ENCODE measurements at places on chromosomes 1 and 21.

DNA sequence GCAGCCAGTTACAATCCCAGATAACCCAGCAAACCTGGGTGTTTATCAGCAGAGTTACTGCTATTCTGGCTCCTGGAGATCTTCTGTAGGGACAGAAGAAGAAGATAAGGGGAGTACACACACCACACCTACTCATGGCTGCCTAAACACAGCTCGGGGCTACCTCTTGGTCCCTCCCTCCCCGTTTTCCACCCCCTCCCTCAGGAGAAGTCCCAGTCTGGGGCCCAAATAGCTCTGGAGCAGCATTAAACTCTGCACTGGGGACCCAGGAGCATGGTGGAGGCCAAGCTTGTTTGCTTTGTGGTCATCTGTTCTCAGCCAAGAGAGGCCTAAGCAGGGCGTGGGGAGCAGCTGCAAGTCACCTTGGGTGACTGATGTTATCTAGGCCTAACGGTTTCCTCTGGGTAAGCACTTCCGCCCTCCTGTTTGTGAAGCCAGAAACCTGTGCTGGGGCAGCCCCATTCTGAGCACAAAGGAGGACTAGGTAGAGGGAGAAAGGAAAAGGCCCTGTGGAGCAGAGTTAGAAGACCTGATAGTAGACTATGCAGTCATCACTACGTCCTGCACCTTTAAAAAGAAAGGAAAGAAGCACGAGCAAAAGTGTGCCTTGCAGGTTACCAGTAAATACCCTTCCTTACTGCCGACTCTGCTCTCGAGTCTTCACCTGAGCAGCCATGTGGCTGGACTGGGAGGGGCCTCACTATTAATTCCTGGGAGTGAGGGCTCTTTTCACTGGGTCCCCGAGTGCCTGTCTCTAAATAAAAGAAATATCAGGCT is 2.0 kb upstream of the RCSD1 start:
- DNase-seq = no peak

- no peak for DNase-seq
Observed at GRCh38 chr1:44717653-44718052, 13.3 kb downstream of the RNU5D-1 start.

DNA sequence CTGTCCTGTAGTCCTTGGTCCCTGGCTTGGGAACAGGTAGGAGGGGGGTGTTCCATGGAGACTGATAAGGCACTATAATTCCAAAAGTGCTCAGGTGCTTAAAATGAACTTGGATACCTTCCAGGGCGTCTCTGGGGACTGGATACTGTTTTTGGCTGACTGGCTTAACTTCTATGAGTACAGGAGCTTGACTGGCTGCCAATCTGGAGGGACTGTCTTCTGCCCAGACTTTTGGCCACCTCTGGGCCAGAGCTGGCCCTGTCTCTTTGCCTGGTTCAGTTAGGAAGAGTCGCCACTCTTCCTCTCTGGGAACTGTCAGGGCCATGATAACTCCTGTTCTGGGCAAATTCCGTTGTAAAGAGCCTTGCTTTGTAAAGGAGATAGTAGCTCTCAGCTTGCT is 407.0 kb downstream of the TGFB2 start:
- DNase-seq = no peak

DNA sequence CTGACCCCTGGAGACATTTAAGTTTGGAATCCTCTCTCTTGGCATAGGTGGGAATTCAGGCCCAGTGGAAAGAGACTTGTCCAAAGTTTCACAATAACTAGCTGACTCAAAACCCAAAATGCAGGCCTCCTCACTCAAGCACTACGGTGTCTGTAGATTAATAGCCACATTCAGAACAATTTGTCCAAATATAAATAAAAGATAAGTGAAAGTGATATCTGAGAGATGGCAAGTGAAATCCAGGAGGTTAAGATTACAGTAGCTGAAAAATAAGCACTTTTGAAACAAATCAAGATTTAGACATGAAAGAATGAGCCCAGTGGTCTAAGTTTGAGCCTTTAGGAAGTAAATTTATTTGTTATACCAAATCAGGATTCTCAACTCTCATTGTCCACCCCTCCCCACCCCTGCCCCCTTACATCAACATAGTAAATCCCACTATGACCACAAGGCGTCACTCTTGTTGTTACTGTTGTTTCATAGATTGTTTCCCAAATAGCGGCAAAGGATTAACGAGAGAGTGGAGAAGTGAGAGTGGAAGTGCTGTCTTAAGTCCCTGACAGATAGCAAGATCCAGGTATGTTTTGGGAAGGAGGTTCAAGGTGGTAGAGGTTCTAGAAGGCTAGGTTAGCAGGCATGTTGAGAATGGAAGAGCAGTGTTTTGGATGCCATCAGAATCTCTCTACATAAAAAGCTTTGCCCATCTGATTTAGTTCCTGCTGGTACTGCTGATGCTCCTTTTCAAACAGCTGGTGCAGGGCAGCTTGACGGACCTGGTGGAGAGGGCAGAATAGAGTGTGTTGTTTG is 7.1 kb upstream of the TPM3 start:
- peak; percentile 74 for DNase-seq

DNA sequence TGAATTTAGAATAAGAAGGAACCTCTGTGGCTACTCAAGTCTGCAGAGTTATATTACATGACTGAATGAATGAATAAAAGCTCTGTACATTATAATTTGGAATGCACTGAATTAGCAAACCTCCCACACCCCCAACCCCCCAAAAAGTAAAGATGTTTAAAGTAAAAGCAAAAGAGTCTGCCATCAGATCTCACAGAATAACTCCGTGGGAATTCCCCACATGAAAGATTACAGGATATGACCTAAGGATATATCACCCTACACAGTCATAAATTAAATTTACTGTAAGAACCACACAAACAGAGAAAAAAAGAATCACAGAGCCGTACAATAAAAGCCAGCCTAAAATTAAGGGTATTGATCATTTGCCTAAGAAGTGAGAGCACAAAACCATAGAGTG is 587.3 kb downstream of the PTPRC start:
- DNase-seq = no peak

GRCh38 chr1:201598396-201598795 is 59.5 kb downstream of the NAV1 start:
- no peak for DNase-seq

GRCh38 chr1:181038399-181038873 is 4.7 kb downstream of the MR1 start:
- peak; percentile 84 for DNase-seq

- no peak for DNase-seq
Observed at GRCh38 chr1:40451238-40451585, 936 bp downstream of the ZFP69B start.

DNA sequence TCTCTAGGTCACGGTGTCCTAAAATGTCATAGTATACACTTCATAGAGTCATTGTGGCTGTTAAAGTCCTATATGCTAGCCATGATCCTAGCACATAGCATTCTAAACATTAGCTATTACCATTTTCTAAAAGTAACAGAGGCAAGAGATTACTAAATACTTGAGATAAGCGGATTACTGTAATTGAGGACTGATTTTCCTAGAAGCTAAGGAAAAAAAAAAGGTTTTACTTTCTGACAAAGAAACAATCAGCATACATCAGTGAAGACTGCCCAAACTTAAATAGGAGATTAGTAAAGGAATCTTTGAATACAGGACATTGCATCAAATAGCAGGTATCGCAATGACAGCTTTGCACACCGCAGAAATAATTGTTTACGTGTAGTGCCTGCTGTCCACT is 91.3 kb upstream of the HNRNPU start:
- DNase-seq = no peak

GRCh38 chr1:52842643-52843310 is at the start of gene ZYG11A:
TSS of gene ZYG11A (plus strand) at chr1:52842760. CDS start at chr1:52842884, 124 bp downstream.
- DNase-seq = peak; percentile 88

- no peak for DNase-seq
Observed at GRCh38 chr1:235047331-235047871, 81.2 kb downstream of the TOMM20 start.
